Hematopoietic multipotent progenitor cell treated with erythropoietin and hydrocortisone succinate and interleukin-3 and kit ligand, for 15 days (in vitro differentiated cells): ENCODE measurements at places on chromosomes 1 and 21.

GRCh38 chr1:24545662-24546061 lies 10.2 kb upstream of the NCMAP start:
- DNase-seq: no peak

- no peak for DNase-seq
Measured at GRCh38 chr1:85554630-85555327, 25.8 kb upstream of the CCN1 start.

GRCh38 chr1:99600782-99601181 lies 45.1 kb upstream of the PALMD start:
- no peak for DNase-seq

DNA sequence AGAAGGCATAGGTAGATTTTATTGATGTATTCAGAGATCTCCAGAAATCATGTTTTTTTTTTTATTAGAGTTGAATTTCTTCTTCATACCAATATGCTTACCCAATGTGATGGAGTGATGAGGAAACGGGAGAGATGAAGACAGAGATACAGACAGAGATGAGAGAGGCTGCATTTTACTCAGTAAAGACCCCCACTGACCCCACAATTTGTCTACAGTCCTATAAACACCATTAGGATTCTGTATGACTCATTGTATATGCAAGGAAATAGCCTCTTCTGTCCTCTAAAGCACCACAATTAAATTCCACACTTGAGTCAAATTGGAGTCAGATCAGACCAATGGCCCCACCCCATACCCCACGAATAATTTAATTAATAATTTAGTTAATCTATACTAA lies 44.0 kb downstream of the RUNX1 start:
- no peak for DNase-seq

DNA sequence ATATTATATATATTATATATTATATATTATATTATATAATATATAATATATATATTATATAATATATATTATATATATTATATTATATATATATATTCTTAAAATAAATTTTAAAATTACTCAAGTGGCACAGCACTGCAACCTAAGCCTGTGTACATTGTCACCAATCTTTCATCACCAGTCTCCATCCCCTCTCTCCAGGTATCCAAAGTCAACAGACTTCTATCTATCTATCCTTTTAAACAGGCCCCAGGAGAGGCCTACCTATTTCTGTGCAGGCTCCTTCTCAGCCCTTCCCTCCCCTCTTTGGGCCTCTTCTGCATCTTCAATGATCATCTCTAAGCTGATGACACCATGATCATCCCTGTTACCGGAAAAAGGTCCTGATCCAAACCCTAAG lies 111.7 kb downstream of the RHOU start:
- DNase-seq: no peak
